ENCODE measurements at places on chromosomes 7 and 10. TPM values are rescaled to one million over a fixed set of nuclear protein-coding genes. Genes with fewer than 3 reads are reported as not detected.

Gene THSD7A
- polyA plus RNA-seq, result 4.5 TPM

GRCh38 chr7:44162785-44163395 is 21.8 kb upstream of the MYL7 start:
- DNase-seq, result no peak

Gene PTF1A
- not detected for polyA plus RNA-seq

GRCh38 chr7:101819913-101820522 is 2.6 kb downstream of the CUX1 start:
- DNase-seq, result no peak

Gene C10orf62
- not detected for polyA plus RNA-seq

GRCh38 chr7:1226186-1226901 is 6.3 kb upstream of the UNCX start:
- DNase-seq, result no peak

- DNase-seq, result no peak
Measured at GRCh38 chr10:72588266-72588665, 37.6 kb downstream of the MICU1 start.

Gene MOGAT3
- not detected for polyA plus RNA-seq

DNA sequence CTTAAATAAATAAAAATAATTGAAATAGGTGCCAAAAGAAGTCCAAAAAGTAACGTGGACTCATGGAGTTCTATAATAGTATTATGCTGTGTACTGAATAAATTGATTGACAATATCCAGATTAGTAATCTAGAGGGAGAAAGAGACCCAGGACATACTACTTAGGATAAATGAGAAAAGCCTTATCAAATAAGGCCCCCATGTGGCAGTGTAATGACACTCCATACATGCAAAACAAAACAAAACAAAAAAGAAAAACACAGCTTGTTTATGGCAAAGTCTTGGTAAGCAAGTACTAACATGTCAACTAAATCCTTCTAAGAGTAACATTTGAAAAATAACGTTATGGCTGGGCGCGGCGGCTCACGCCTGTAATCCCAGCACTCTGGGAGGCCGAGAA is 3.6 kb upstream of the RUNDC3B start:
- no peak for DNase-seq

DNA sequence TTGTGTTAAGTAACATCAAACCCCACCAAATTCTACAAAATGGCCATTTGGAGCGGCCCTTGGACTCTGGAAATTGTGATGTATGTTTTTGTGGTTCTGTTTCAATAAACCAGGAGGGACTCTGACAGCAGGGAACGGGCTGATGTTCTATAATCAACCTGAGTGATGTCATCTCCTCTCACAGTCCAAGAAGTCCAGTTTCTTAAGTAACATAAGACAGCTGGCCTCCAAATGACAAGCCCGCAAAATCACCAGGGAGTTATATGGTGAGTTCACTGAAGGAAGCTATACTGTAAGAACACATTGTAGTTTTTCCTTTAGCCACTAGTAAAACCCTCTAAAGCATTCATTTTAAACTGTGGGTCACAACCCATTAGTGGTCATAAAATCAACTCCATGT is 34.0 kb downstream of the GOT1 start:
- DNase-seq, result no peak

Gene TMEM243
- polyA plus RNA-seq, result 27.6 TPM

DNA sequence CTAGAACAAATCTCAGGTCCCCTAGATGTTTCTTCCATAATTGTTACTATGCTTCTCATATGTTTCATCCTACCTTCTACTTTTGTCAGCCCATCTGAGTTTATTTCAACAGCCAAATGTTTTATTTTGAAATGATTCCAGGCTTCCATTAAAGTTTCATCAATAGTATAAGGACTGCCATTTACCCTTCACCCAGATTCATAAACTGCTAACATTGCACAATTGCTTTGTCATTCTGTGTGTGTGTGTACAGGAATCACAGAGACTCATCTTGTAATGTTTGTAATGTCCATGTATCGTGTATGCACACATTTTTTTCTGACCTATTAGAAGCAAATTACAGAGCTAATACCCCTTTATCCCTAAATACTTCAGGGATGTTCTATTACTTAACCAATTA is 25.5 kb downstream of the MMRN2 start:
- no peak for DNase-seq

DNA sequence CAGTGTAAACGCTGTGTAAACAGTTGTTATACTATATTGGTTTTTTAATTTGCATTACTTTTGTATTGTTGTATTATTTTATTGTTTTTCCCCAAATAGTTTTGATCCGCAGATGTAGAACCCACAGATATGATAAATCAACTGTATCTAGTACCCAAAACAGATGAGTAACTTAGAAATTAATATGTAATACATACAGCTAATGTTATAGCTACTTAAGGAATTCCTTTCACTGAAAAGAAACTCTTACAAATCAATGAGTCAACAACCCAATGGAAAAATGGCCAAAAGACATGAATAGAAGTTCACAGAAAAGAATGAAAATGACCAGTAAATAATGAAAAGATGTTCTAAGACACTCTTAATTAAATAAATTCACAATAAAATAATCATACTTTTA is 32.3 kb upstream of the ARL4A start:
- DNase-seq, result no peak

Gene GIMAP7
- polyA plus RNA-seq, result 33.2 TPM

Gene TLX1
- not detected for polyA plus RNA-seq

Gene UTF1
- not detected for polyA plus RNA-seq

All from urinary bladder (tissue), 4 donors.